ENCODE measurements at places on chromosomes 7 and 10.

GRCh38 chr7:29563590-29564495, at the start of gene PRR15:
TSS of gene PRR15 (plus strand) at chr7:29563835. CDS start at chr7:29566330, 2,495 bp downstream.
- DNase-seq = peak; percentile 33

DNA sequence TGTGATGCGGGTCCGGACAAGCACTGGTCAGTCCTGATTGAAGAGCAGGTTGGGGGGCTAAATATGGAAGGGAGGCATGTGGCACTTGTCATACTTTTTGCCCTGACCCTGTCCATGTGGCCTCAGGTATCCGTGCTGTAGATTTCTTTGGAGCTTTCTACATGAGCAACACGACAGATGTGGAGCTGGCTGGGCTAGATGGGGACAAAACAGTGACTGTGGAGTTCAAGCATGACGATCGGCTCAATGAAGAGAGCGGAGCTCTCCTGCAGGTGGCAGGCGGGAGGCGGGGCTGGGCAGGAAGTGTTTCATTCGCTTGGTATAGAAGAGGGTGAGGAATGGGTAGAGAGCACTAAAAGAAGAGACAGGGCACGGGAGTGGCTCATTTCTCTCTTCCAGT, 13.0 kb upstream of the CHCHD1 start:
- no peak for DNase-seq

GRCh38 chr10:13347043-13347499, 1.0 kb downstream of the SEPHS1 start:
- DNase-seq = no peak

DNA sequence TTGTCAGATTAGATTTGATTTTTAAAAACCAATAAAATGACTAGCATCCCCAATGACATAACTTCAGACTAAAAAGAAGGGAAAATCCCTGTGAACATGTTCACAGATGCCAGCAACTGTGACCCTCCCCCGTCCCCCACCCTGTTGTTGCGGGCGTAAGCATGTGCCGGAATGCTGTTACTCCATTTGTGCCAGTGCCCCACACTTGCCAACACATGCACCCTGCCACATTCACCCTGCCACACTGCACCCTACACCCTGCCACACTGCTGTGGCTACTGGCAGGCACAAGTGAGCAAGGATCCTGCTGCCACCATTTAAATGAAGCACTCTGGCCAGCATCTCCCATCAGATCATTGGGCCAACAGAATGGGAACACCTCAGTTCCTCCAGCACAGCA, 540.2 kb downstream of the GRID1 start:
- no peak for DNase-seq

DNA sequence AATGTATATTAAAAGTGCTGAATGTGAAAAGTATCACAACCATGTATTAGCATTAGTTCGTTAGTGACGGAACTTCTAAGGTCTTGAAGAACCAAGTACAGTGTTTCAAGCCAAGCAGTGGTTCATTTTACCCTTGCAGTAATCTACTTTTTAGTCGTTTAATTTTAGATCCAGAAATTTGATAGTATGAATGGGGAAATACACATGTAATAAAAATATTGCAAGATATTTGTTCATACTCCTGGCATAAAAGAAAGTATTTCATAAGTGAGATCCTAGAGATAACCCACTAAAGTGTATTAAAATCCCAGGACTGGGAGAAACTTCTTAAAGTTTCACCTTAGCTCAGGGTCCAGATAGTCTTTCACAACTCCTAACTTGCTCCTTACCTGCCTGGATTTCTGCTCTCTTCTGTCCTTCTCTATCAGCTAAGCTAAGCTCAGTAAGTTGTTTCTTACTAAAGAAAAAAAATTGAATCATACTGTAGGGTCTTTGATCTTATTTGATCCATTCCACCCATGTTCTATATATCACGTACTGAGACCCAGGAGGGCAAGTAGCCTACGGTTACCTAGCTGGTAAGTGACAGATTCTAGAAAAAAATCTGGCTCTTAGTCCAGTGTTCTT, 1.5 kb downstream of the BCAP29 start:
- no peak for DNase-seq

GRCh38 chr7:3446786-3447185, 145.7 kb downstream of the SDK1 start:
- DNase-seq = no peak

DNA sequence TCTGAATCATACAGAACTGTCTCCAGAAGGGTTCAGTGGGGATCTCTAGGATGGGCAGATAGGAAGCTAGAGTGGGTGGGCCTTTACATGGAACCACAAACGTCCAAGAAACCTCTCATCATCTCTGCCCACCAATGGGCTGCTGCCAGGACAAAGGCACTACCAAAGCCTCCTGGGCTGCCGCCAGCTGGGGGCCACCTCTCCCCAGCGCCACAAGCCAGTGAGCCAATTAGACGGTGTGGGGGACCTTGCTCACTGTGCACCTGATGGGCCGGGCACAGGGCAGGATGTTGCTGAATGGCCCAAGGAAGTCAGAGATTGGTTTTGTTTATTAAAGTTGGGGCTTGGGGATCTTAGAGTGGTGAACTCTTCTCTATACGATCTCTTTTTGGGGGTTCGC, 242.1 kb downstream of the MGMT start:
- no peak for DNase-seq

DNA sequence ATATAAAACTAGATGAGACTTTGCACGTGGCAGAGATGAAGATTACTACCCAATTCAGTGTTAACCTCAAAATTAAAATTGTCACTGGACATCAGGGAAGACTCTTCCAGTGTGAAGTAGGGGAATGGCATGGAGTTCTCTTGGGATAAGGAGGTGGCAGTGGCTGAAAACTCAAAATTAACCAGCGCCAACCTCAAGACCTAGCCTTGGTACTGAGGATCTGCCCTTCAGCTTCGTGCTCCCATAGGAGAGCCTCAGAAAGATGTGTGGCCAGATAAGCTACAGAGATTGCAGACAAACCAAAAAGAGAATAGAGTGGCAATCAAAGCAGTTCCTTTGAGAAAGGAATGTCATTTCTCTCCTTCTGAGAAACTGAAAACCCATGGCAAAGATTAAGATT, 47.3 kb upstream of the CAPZA2 start:
- DNase-seq = no peak

GRCh38 chr10:126634911-126635310, 35.6 kb downstream of the C10orf90 start:
- DNase-seq = no peak

- DNase-seq = peak; percentile 84
These were observed 159.5 kb downstream of the PRKAG2 start for GRCh38 chr7:151717415-151717814.
